ENCODE measurements at places on chromosomes 2 and 18.

DNA sequence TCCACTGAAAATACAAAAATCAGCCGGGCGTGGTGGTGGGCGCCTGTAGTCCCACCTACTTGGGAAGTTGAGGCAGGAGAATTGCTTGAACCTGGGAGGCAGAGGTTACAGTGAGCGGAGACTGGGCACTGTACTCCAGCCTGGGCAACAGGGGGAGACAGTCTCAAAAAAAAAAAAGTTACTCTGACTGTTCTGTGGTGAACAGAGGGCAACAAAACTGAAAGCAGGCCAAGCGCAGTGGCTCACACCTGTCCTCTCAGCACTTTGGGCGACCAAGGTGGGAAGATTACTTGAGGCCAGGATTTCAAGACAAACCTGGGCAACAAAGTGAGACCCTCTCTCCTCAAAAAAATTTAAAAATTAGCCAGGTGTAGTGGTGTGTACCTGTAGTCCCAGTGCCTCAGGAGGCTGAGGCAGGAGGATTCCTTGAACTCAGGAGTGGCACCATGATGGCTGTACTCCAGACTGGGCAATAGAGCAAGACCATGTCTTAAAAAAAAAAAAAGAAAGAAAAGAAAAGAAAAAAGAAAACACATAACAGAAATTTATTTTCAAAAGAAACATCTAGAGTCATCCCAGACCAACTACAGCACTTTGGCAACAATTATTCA, 13.6 kb upstream of the RTN4 start:
- no peak for DNase-seq

DNA sequence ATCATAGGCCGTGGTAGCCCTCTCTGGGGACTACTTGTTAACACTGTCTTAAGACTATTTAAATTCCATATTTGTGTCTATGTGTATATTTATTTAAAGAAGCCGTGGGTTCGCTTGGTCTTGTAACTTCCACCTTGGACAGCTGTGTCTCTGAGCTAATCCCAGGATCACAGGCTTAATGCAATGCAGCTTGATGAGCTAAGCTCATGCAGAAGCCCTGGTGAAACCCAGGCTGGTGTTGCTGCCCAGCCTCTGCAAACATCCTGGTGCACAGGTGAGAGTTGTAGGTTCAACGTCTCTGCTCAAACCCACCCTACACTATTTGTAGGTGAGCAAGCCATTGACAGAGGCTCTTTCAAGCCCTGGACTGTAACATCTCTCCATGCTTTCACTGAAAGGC, 211.8 kb downstream of the FAM210A start:
- no peak for DNase-seq

GRCh38 chr2:75153221-75153620, 46.1 kb downstream of the TACR1 start:
- DNase-seq: no peak

GRCh38 chr2:114668415-114668814, 226.0 kb downstream of the DPP10 start:
- DNase-seq: no peak

GRCh38 chr2:29946505-29946904, 25.1 kb upstream of the ALK start:
- no peak for DNase-seq

DNA sequence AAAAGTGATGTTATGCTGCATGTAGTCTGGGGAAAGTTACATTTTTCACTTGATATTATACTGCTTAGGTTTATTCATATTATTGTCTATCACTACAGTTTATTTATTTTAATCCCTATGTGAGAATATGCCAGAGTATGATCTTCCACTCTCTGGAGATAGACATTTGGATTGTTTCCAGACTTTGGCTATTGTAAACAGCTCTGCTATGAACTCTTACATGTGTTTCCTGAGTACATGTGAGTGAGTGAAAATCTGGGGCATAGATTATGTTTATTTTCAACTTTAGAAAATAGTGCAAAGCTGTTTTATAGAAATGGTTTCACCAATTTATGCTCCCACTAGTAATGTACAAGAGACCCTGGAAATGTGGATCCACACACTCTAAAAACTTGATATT, 49.0 kb upstream of the EPAS1 start:
- no peak for DNase-seq

DNA sequence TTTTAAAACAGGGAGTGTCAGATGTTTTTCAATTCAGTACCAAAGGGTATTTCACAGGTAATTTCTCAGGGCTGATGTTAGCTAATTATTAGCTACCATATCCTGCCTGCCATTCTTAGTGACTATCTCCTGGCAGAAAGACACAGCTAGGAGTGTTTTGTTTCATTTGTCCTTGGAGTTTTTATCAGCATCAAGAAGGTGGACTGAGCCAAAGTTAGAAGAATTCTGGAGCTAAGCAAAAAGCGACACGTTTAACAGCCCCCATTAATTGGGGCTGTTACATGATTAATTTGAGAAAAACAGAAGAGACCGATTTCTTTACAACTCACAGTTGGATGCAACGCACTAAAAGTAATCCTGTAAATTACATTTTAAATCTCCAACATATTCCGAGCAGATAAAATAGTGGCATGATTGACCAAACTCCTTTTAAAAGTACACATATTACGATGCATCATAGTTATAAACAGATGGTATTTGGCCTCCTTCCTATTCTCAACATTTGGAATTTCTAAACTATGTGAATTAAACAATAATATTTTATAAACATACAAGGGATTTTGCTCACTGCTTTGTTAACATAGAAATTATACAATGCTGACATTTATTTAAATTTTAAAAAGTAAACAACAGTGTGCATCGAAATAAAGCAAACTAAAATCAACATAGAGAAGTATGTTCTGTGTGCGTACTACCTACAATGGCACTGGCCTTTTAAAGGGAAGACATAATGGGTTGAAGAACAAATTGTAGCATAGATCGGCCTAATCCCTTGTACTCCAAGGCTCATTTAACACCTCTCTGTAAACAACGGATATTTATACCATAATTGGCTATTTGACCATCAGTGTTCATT, 585.1 kb downstream of the ZEB2 start:
- DNase-seq: no peak

DNA sequence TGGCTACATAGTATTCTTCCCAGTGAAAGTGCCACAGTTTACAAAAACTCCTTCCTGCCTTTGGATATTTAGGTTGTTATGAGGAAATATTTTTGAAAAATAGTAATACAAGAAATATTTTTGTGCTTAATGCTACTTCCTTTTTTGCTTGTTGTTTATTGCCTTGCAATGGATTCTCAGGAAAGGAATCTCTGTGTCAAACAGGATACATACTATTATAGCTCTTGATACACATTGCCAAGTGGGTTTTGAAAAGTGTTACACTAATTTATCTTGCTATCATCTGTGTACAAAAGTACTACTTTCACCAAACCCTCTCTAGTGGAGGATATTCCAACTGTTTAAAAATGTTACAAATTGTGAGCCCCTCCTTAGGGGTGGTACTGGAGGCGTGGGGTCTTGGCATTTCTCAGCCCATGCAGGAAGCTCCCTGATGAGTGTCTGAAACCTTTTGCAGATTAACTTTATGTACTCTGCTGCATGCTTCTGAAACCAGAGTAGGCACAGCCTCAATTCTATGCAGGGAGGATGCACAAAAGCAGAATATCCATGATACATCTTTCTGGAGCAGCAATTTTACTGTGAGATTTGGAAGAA, 54.5 kb downstream of the EVA1A start:
- DNase-seq: no peak

GRCh38 chr2:39164089-39164488, 43.2 kb upstream of the SOS1 start:
- DNase-seq: no peak

DNA sequence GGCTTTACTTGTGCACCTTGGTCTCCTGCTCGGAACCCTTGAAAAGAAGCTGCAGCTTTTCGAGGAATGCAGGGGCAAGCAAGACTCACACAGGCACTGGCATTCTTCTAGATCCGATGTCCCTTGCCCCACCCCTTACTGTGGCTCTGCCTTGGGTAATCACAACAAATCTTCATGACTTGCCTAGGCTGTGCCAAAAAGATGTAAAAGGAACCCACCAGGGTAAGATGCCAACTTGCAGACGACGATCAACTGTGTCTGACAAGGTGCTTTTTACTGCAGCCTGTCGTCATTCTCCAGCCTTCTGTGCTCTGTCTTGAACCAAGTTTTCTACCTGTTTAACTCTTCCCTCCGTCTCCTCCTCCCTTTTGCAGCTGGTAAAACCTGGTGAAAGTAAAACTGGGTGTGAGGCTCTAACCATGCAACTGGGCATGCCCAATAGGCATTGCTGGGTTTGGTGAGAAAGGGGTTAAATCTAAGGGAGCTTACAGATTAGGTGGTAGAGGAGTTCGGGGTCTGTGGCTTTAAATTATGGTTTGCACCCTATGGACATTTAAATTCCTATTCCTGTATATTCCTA, 909 bp upstream of the NRXN1 start:
- no peak for DNase-seq

DNA sequence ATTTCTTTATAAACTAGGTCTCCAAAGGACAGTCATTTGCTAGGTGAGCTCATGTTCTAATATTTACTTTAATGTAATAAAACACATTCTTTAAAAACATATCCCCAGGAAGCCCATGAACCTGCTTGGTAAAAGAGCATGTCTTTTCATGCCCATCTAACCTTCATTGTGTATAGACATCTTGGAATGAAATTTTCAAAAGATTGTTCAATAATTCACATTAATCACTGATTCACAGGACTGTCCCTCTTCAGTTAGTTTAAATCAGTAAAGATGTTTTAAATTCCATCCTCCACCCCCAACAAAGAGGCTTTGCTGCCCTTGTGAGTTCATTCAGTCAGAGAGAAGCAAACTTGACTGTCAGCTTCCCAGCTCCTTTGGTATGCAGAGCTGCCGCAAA, 633.4 kb upstream of the CELF4 start:
- no peak for DNase-seq

- no peak for DNase-seq
These were observed 137.7 kb upstream of the CYP1B1 start for GRCh38 chr2:38213619-38214167.
